ENCODE measurements at places on chromosomes 4 and X.
A peak's percentile ranks its signal among the peaks of the same experiment; 100 is the strongest.

DNA sequence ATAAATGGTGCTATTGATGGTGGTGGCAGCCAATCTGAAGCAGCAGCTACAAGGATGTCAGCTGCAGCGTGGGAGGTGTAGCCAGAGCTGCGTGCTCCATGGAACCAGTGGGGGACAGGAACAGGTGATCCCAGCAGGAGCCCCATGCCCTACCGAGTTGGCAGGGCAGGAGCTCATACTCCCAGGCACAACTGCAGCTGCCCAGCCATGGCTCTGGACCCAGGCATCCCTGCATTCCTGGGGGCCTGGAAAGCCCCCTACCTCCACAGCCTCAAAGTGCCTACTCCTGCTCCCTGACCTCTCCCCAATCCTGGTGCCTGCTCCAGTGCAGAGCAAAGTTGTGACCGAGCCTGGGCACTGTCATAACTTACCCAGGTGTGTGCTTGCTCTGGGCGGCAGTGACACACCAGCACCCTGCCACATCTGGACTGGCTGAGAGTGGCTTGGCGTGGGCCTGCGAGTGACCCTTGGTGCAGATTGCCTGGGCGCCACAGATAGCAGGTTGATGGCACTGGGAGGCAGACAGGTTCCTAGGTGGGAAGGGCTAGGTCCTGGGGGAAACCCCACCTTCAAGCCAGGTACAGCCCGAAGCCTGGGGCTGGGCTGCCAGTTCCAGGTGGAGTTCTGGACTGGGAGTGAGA lies 101.1 kb downstream of the DCAF12L2 start:
- DNase-seq, result no peak

DNA sequence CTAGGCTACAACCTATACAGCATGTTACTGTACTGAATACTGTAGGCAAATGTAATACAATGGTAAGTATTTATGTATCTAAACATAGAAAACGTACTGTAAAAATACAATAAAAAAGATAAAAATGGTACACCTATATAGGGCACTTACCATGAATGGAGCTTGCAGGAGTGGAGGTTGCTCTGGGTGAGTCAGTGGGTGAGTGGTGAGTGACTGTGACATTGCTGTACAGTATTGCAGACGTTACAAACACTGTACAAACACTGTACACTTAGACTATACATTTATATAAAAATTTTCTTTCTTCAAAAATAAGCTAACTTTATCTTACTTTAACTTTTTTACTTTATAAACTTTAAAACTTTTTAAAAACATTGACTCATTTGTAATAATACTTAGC lies 190.3 kb upstream of the NR3C2 start:
- no peak for DNase-seq

DNA sequence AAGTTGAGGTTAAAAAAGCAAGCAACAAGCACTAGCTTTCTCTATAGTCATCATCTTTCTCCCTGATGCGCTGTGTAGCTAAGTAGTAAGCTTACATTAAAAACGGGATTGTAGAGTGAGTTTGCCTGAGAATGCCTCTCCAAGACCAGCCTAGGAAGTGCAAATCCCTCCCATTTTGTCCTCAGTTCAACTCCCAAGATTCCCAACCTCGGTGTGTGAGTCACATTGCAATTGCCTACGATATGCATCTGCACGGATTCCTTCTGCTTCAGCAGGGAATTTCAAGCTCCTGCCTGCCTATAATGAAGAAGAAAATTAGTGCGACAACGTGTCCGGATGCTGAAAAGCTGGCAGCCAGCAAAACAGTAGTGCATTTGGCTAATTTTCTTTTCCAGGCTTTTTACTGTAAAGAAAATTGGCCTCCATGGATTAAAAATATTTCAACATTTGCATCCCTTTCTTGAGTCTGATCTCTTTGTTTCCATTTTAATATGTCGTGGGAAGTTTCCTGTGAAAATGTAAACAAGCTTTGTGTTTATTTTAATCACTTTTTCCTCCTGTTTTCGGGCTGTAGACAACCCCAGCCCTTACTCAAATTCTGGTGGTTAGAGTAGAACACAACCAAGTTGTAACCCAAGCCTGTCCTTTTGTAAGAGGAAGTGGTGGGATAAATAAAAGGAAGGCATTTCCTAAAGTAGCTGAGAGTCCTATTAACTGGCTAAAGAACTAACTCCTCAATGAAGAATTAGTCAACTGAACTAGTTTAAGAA lies 58.4 kb upstream of the TET2 start:
- peak; percentile 46 for DNase-seq

DNA sequence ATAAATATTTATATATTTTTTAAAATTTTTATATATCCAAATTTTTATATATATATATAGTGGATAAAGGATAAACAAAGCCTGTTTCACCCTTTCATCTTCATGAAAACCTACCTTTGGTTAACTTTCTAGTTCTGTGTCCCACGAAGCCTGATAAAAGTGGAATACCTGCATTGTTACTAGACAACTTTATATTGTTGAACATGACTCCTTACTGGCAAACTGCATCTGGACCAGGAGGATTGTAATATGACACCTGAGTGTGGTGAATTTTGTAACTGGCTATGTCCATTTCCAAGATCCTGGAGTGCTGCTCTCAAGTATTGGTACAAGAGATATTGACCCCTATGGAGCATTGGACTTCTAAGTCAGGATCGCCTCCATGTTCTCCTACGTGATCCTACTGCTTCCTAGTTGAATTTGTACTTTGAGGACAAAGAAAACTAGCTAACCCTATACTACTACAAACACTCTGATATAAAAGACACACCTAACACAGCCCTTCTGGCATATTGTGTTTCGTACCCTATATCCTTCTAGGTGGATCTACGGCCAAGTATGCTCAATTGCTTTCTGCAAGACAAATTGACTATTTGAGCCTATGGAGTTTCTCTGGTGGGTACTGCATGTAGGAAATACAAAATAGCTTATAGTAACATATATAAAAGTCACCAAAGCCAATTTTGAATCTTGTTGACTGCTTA lies 61.3 kb upstream of the PRRG1 start:
- no peak for DNase-seq

GRCh38 chrX:145817331-145818185 lies at the start of gene SLITRK2:
SLITRK2 (plus strand) TSS chrX:145817829; CDS start chrX:145822426, 4,597 bp downstream.
- DNase-seq, result peak; percentile 84

- peak; percentile 88 for DNase-seq
These were observed 733.7 kb upstream of the CT83 start for GRCh38 chrX:117196481-117196880.

DNA sequence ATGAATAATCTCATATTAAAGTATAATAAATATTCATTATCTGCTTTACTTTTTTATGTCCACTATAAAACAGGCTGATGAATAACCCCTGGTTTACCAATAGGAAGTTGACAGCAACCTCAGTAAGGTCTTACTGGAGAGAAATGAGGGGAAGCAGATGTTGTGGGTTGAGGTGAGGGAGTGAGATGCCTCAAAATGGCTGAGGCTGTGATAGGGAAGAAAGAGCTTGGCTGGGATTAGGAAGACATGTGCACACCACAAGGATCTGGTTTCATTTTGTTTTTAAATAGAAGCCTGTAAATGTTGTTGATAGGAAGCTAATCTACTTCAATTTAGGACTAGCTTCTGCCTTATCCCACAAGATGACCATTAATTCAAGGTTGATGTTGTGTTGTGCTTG lies 14.4 kb upstream of the CYBB start:
- no peak for DNase-seq

DNA sequence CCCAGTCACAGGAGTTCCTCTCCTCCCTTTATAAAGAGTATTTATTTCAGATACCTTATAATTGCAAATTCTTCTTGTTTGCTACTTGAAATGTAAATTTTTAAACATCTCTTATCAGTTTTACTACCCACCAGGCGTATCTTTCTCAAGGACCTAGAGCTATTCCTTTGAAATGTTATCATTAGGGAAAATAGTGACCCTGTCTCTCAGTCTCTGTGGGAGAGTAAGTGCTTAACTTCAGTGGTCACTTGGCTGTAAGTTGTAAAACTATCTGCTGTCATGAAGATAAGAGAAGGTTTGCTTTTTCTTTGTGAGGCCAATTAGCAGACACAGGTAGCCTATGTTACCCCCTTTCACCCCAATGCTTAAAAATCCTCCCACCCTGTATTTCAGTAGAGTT lies 241.6 kb downstream of the TACR3 start:
- peak; percentile 10 for DNase-seq

DNA sequence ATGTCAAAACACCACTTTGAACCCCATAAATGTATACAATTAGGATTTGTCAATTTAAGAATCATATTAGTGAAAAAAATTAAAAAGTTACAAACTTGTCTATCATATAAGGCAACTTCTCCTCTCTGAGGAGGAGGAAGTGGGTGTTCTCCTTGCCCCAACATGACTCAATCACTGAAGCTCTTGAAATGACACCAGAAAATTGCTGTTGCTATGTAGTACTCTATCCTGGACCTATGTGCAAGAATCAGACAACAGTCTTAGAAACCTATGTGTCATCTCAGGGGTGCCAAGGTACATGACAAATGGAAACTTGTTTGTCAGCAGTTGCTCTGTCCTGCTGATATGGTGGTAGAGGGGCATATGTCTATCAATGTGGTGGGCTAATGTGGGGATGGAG lies 47.7 kb downstream of the HMGB3 start:
- no peak for DNase-seq

DNA sequence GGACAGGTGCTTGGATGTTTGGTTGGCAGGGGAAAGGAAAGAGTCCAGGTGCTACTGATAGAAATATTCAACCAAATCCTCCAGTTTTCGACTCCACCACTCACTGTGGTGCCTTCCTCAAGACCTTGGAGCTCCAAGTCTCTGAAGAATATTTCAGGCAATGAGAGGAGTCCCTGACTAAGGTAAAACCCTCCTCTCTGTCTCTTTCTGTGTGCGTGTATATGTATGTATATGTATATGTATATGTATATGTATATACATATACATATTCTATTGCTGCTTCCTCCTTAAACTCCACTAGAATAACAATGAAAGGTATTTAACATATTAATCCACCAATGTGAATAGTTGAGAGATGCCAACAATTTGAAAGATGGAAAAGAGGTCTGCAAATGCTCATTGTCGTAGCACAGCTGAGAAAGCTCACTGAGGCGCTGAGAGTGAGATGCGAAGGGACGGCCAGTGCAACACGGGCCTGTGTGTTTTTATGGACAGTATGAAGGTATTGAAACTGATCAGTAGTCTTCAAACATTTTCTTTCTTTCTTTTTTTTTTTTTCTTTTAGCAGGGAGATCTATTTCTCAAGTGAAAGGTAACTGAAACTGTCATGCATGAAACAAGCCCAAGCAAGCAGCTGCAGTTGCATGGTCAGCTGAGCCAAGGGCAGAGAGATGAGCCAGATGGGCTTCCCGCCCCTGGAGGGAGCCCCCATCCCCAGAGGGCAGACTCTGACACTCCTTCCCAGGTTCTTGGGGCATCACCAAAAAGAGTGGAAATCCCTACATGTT lies 41.1 kb upstream of the HS3ST1 start:
- no peak for DNase-seq

- peak; percentile 69 for DNase-seq
These were observed 22.9 kb upstream of the PUDP start for GRCh38 chrX:7170898-7171297.

- DNase-seq, result peak; percentile 62
These were observed 1017.5 kb upstream of the TENM3 start for GRCh38 chr4:181225616-181226261.

DNA sequence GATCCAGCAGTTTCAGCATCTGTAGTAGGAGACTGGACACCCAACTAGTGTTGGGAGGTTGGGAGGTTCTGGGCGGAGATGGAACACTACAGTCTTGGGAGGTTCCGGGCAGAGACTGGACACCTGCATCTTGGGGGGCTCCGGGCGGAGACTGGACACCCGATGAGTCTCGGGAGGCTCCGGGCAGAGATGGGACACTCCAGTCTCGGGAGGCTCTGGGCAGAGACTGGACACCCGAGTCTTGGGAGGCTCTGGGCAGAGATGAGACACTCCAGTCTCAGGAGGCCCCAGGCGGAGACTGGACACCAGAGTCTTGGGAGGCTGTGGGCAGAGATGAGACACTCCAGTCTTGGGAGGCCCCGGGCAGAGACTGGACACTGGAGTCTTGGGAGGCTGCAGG lies 29.5 kb upstream of the LANCL3 start:
- DNase-seq, result no peak

DNA sequence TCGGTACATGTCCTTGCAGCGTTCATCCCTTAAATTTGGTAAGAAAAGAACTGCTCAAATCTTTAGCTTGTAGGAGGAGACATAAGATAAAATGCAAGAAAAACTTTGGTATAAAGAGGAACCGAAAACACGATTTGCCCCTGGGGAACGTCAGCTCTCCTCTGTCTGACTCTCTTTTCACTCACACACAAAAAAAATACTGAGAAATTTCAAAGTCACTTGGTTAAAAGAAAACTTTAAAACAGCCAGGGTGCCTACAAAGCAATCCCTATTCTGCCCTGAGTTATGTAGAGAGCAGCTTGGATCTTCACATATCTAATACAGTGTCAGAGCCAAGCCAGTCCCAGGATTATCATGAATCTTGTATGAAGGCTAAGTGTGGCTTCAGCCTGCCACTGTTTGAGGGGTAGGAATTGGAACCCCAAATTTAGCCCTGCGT lies 248.5 kb upstream of the CXXC4 start:
- DNase-seq, result no peak

- DNase-seq, result no peak
These were observed 14.6 kb upstream of the DCAF8L2 start for GRCh38 chrX:27575565-27575964.

DNA sequence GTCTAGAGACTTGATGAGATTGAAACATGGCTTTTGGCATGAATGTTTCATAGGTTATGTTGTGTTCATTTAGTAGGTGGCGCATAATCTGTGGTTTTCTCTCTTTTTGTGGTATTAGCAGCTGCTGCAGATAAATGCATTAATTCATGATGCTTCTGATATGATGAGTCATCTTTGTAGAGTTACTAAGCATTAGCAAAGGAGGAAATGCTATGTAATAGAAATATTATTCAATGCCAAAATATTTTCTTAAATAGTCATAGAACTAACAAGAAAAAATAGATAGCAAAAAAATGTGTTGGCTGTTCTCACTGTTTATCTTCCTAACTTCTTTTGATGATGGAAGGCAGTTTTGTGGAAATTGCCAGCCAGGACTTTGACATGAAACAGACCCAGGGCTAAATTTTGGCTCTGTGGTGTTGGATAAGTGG lies 3.6 kb downstream of the ZXDB start:
- no peak for DNase-seq

DNA sequence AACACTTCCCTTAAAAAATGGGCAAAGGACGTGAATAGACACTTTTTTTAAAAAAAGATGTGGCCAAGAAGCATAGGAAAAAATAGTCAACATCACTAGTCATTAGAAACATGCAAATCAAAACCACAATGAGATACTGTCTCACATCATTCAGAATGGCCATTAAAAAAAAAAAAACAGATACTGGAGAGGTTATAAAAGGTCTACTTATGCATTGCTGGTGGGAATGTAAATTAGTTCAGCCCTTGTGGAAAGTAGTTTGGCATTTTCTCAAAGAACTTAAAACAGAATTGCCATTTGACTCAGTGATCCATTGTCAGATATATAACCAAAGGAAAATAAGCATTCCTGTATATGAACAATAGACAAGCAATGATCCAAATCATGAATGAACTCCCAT lies 352.8 kb upstream of the EPHA5 start:
- no peak for DNase-seq

GRCh38 chrX:11750046-11750445 lies 8.0 kb upstream of the MSL3 start:
- DNase-seq, result no peak
